Pancreas (tissue), 10 donors: ENCODE measurements at places on chromosomes 5 and 9.

DNA sequence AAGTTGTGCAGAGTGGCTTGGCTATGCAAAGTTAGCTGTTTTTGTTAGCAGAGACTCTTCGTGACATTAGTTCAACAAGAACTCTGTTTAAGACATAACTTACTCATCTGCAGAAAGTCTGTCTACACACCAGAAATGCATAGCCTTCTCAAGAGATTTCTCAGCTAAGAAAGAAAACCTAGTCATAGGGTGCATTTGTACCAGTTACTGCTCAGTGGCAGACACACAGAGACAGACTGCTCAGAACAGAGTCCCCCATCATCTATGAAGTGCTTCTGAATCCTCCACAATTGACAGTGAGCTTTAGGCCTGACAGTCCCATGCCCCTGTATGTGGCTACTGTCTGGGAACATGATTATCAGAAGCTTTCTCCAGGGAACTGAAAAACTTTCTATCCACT, 56.1 kb upstream of the IFNK start:
- DNase-seq, result no peak

GRCh38 chr5:168286386-168286785, 5.1 kb upstream of the WWC1 start:
- no peak for DNase-seq

- DNase-seq, result no peak
These were observed 48.3 kb downstream of the SLCO6A1 start for GRCh38 chr5:102450313-102450990.

DNA sequence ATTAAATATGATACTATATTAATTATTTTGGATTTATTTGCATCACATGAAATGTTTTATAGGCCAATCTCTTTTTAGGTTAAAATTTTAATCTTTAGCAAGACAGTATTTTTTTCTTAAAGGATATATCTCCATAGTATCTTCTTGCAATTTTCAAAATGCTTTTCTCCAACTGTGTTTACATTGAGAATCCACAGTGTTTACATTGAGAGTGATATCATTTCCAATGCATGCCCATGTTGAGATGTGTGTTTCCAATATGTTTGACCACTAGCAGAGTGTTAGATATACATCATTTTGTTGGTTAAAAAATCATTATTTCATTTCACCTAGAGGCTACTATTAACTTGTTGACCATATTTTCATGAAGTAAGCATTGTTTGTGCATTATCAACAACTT, 17.3 kb downstream of the VCAN start:
- no peak for DNase-seq

DNA sequence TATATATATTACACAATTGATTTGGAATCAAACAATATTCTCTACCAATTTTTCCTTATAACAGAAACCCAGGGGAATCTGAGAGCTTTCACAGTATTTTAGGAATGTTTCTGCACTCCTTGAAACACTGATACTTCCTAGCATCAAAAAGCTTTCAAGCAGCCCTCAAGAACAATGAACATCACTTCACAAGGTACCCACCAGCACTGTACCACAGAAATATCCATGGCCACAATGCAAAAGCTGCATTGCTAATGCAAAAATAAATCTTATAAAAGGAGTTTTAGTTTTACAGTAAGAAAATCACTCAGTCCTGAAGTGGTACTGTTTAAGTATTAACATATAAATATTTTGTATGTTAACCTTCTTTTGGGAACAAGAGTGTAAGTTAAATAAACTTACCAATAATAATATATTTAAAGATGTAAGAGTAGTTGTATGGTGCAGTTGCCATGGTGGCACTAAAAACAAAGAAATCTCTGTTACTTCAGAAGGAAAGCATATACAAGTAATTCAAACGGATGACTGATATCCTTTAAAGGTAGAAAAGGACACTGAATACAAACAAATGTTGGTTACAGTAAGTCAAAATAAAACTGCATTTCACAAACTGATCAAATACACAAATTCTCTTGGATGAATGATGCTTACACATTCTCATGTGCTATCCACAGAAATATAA, 8.6 kb downstream of the RAB14 start:
- no peak for DNase-seq

GRCh38 chr9:114388764-114389375, 1.1 kb upstream of the AKNA start:
- no peak for DNase-seq

GRCh38 chr9:70602321-70603019, 188.0 kb upstream of the KLF9 start:
- peak; percentile 36 for DNase-seq

- no peak for DNase-seq
These were observed 7.2 kb downstream of the C9orf72 start for GRCh38 chr9:27566118-27566517.

DNA sequence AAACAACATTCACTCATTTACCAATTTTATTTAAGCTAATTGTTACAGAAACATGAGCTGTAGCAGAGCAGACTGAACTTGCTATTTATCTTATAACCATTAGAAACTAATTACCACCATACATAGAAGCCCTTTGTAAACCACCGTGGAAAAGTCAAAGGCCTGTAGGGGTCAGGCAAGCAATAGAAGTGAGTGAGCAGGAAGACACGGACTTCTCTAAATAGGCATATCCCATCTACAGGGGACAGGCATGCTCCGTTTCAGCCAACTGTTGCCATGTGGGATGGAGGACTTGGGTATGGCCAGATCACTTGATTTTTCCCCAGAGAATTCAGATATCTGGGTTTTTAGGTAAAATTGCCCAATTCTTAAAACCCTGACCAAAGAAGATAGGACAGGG, 44.8 kb downstream of the PRRC1 start:
- DNase-seq, result no peak

GRCh38 chr5:83077662-83078261, 415 bp downstream of the XRCC4 start:
- no peak for DNase-seq

DNA sequence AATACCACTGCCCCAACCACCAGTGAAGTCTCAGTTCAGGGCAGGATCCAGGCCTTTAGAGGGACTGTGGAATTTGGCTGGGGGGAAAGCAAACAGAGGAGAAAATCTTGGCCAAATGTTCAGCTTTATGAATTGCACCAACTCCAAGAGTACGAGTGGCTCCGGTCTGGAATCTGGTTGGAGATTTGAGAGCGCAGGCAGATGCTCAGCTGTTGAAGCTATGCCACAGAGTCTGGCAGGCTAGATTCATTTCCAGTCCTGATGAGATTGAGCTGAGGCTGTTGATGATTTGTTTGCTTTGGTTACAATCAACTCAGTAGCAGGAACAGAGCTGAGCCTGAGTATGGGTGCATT, 9.1 kb upstream of the HSPB3 start:
- DNase-seq, result no peak

DNA sequence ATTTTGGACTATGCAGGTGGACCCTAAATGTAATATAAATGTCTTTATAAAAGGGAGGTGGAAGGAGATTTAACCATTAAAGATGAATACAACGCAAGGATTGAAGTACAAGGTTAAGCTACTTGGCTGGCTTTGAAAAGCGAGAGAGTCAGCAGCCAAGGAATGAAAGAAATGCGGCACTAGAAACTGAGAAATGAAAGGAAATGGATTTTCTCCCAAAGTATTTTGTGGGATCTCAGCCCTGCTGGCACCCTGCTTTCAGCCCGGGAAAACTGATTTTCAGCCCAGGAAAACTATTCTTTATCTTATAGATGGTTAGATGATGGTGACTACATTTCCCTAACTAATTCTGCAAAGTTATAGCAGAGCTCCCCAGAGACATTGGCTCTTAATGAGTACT, 1349.6 kb upstream of the C9orf72 start:
- no peak for DNase-seq

DNA sequence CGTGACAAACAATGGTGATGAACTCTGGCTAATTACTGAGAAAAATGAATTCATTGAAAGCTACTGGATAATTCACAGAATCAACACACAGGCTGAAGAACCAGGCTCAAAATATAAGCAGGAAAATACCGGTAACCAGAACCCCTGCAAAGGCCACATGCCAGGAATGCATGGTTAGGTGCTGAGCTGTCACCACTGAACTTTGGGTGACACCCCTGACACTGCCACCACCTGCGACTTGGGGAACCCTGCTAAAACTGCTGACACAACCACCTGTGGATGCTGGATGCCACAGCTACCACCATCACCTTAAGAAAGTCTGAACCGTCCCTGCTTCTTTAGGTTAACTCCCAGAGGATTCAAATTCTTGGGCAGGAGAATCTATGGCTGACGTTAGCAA, 72.0 kb upstream of the NR4A3 start:
- DNase-seq, result no peak

GRCh38 chr5:170161069-170161468, 55.4 kb downstream of the FOXI1 start:
- DNase-seq, result no peak

DNA sequence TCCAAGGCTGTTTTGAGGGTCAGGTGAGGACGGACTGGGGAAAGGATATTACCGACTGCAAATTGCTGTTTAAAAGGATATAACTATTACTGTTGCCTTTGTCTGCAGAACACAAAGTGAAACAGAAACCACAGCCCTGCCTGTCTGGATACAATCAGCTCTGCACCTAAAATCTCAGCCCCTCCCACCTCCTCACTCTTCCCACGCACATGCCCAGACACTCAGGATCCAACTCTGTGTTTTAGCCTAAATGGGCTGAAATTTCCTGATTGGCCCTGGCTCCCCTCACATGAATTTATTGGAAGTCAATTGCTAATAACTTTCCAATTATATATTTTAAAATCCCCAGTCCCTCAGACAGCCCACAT, 176.3 kb upstream of the PPP1R26 start:
- DNase-seq, result no peak

DNA sequence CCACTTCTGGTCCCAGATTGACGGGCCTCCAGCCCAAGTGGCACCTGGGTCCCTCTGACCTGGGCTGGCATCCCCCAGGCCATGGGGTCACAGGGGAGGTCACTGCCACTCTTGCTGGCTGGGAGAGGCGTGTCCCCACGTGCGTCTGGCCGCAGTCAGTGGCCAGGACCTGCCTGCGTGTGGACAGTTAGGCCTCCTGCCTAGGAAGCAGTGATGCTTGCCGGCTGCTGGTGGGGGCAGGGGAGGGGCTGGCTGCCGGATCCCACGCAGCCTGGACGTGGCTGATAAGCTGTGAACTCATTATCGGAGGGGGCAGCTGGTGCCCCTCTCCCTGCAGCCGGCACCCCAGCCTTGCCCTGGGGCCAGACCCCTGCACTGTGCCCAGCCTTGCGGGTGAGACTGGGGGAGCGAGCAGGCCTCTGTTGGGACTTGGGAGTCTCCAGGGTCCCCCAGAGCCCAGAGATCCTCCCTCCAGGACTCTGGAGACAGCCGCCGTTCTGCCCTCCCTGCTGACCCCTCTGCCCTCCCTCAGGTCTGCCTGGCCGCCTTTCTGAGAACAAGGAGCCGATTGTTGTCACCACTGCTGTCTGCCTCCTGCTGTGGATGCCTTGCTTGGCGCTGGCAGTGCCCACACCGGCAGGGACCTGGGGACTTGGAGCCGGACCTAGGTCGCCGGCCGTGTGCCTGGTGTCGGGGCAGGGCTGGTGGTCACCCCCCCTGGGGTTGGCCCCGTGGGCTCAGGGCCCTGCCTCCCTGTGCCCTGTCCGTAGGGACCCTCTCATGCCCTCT, 12.3 kb downstream of the RXRA start:
- peak; percentile 87 for DNase-seq

- DNase-seq, result no peak
These were observed 264.8 kb downstream of the HSPA4 start for GRCh38 chr5:133316346-133317343.

GRCh38 chr5:15774632-15775031, 274.7 kb downstream of the FBXL7 start:
- no peak for DNase-seq

DNA sequence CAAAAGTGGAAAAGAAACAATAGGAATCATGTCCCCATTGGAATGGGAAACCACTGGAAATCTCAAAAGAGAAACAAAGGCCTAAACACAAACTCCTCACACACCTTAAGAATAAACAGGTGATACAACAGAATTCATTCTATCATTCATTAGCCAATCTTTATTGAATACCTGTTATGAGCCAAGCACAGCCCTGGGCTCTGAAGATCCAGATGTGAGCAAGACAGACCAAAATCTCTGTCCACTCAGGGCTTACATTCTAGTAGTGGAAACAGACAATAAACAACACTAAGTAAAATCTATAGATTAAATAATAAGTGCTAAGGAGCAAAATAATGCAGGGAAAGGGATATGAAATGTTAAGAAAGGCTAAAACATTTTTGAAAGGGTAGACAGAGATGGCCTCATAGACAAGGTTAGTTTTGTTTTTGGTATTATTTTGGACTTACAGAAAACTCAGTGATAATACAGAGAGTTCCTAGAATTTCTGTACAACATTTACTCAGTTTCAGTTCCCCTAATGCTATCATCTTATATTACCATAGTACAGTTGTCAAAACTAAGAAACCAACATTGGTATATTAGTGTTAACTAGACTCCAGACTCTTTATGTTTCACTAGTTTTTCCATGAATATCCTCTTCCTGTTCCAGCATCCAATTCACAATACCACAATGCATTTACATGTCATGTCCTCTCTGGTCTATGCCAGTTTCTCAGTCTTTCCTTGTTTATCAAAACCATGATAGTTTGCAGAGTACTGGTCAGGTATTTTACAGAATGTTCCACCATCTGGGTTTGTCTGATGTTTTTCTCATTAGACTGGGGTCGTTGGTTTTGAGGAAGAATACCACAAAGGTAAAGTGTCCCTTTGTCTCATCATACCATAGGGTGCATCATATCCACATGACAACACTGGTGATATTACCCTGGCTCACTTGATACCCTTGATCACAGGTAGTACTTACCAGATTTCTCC, 103.7 kb downstream of the SIL1 start:
- DNase-seq, result no peak

DNA sequence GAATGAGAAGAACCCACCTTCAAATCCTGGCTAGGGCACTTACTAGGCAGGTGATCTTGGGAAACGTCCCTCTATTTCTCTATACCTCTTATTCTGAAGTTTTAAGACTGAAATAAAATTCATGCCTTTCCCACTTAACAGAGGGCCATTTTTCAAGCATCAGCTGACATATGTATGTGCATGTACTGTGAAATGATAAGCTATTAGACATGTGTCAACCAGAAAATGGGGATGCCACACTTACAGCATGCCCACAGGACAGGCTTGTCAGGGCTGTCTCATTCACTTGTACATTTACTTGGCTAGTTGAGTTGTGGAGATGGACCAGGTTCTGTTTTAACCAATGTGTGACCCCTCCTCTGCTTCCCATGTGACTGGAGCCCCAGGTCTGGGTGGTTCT, 78.5 kb downstream of the C9orf152 start:
- DNase-seq, result no peak

DNA sequence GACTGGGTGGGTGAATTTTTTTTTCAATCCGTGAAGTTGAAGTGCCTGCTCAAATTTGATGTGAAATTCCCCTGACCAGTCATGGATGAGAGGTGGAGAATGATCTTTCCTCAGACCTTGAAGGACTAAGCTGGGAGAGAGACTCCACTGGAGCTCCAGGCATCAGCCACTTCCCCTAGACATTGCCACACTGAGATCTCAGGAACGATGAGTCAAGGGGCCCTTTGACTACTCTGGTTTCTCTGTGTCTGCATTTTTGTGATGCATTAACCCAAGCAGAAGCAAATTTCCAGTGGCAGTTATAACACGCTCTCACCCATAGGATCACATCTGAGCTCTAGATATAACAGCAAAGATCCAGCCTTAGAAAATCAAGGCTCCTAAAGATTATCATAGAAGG, 171.2 kb upstream of the KIF2A start:
- DNase-seq, result no peak
